ENCODE measurements at places on chromosomes 13 and 19.

DNA sequence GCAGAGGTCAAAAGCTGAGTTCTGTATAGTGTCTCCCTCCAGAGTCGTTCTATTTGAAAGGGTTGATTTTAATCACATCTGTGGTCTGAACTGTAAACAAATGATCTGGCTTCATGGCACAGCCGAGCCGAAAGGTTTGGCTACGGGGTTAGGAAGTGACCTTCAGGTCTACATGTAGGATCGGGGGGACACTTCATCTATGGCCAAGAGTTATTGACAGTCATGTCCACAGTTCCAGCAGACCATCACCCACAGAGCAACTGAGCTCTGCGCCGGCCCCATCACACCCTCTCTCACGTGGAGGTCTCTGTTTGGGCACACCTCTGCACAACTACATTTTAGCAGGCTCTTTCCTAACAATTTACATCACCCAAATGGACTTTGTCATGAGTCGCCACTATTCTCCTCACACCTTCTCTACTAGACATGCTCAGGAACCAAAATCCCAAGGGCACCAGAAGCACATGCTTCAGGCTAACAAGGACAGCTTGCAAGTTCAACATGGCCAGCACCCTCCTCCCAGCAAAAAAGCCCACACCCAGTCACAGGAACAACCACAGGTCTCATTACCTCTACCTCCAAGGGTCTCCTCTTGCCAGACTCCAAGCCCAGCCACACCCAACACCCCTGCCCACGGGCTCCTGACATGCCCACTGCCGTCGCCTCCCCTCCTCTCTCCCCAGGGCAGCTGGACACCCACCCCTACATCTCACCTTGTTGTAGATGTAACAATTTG lies 36.1 kb upstream of the EPHX3 start:
- no peak for DNase-seq

DNA sequence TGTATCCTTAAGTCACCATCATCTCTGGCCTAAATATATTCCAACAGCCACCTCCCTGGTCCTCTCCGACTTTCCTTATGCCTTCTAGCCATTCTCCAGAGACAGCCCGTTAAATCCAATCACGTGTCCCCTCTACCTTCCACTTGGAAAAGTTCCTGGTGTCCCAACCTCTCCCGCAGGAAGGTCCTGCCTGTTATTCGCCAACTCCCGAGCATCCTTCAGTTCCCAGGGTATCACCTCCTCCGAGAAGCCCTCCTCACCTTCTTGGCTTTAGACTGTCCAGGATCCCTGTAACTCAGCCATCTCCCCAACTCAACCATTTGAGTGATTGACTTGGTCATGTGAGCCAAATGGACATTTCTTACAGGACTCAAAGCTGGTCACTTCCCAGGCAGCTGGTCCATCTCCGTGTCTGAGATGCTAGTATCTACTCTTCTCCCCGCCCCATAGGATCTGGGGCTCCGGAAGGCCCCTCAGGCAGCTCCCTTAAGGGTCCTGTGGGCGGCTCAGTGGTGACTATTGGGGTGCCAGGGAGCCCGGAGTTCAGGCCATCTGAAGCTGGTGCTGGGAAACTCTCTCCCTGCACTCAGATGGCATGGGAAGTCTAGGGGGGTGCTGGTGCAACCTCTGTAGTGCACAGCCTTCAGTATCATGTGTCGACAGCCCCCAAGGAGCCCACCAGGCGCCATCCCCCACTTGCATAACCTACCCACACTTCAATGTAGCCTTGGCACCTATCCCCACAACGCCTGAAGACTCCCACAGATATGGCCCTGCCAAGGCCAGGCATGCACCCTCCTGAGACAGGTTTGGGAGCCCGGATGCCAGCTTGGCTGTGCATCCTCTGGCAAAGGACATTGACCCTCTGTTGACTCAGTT lies 27.9 kb upstream of the NANOS3 start:
- DNase-seq, result no peak

- DNase-seq, result no peak
Observed at GRCh38 chr19:6531163-6531955, 533 bp downstream of the TNFSF9 start.

- no peak for DNase-seq
Observed at GRCh38 chr13:82358284-82358683, 1524.0 kb downstream of the SLITRK1 start.

- DNase-seq, result no peak
Observed at GRCh38 chr19:10736916-10737551, 19.2 kb downstream of the DNM2 start.

GRCh38 chr13:99980824-99981734 lies 505 bp upstream of the ZIC2 start:
- peak; percentile 65 for DNase-seq

DNA sequence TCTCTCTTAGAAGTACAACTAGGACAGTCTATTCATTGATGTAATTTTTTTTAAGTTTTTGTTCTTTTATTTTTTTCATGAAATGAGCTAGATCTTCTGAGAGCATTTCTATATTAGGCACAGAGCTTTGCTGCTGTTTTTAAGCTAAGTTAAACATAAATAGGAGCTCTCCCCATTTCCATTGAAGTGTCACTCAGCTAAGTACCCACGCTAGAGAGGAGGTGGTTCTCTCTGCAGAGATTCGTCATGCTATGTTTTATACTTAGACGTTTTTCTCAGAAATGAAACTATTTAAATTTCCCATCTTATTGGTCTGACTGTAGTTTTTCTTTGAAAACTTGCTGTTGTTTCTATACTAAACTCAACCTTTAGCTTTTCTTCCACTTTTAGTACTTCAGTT lies 271.5 kb downstream of the PCDH9 start:
- no peak for DNase-seq

- DNase-seq, result no peak
Observed at GRCh38 chr13:108785844-108786243, 156.4 kb downstream of the MYO16 start.

- no peak for DNase-seq
Observed at GRCh38 chr13:97234742-97235141, 12.6 kb downstream of the MBNL2 start.

DNA sequence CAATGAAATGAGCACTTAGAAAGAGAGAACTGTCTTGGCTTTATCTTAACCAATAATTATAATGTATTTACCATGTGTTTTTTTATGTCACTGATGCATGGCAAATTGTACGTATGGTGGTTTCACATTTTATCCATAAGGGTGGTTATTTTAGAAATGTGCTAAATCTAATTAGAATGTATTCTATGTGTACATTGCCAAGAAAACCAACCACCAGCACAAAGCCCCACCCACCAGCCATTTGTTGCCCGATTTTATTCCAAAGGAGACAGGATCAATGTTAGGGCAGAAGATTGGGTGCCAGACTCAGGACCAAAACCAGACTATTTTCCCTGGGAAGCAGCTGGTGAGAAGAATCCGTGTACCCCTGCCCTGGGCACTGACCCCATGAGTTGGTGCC lies 63.0 kb upstream of the SOX1 start:
- DNase-seq, result no peak

GRCh38 chr13:110262508-110263291 lies 44.3 kb downstream of the COL4A1 start:
- no peak for DNase-seq

DNA sequence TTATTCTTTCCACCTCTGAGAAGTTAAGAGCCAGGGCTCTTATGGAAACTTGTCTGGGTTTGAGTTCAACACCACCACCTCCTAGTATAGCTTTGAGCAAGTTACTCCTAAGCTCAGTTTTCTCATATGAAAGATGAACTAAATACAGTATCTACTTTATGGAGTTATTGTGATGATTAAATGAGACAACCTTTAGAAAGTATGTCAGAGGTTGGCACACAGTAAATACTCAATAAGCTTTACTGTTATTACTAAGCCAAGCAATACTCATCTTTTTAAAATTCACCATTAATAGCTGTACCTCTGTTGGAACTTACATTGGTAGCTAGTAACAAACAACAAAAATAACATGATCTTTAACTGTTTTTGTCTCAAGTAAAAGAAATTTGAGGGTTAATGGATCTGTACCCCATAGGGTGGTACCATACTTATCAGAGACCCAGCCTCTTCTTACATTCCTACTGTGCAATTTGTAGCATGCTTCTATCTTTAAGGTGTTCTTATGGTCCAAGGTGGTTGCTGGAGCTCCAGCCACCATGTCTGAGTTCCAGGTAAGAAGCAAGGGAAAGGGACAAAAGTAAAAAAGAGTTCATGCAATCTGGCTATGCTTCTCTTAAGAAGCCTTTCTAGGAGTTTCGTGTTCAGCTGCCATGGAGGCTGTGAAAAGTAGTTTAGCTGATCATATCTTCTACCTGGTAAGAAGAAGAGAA lies 24.1 kb upstream of the NDFIP2 start:
- DNase-seq, result no peak

GRCh38 chr19:658916-659839 lies 3.8 kb downstream of the RNF126 start:
- no peak for DNase-seq

- DNase-seq, result no peak
Observed at GRCh38 chr19:57748029-57748428, 1.4 kb downstream of the ZNF776 start.

DNA sequence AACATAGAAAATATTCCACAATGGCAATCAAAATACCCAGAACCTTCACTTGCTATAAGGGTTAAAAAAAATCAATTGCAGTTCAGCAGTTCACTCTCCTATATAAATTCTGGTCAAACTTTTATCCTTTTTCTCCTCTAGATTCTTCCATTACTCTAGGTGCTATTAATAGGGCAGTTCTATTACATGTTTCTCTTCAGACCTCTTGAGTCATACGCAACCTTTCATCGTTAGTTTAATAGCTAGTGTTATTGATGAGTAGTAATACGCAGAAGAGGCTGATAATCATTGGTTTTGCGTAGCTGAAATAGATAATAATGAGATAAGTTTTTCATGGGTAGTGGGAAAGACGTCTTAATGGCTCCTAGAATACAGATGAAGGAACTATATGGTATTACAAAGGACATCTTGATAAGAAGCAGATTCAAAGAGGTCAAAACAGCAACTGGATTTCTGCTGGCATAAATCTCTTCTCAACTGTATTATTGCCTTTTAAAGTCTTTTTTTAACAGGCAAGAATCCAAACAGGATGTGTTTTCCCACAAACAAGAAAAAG lies 118.3 kb upstream of the STARD13 start:
- no peak for DNase-seq

DNA sequence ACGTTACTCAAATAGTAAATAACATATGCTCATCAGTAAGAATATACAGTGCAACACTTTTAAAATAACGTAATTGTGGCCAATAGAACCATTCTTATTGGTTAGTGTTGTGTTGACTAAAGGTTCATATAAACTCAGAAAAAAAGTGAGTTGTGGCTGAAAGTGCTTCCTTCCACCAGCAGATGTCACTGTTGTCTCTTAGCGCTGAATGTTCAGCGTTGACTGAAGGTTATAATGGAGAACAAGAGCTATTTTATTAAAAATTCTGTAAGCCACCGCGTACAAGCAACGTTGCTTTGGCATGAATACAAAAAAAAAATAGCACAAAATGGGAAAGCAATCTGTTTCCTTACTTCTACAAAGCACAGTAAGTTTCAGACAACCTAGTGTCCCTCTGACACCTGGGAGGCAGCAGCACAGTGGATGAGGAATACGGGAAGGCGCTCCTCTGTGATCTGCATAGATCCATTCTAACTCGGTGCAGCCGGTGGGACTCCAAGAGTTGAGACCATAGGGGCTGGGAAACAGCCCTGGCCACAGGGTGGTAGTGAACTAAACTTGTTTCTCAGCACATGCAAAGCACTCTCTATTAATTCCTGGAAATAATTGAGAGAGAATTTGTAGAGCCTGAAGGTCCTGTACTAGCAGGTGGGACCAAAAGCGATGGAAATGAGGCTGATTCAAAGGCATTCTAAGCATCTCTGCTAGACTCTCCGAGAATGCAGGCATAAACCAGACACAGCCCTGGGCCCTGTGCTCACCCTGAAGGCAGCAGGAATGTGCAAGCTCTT lies 23.9 kb upstream of the OXGR1 start:
- peak; percentile 41 for DNase-seq

GRCh38 chr13:85806553-85807175 lies 7.4 kb upstream of the SLITRK6 start:
- DNase-seq, result no peak

- DNase-seq, result no peak
Observed at GRCh38 chr13:45728759-45729158, 26.6 kb downstream of the CBY2 start.

DNA sequence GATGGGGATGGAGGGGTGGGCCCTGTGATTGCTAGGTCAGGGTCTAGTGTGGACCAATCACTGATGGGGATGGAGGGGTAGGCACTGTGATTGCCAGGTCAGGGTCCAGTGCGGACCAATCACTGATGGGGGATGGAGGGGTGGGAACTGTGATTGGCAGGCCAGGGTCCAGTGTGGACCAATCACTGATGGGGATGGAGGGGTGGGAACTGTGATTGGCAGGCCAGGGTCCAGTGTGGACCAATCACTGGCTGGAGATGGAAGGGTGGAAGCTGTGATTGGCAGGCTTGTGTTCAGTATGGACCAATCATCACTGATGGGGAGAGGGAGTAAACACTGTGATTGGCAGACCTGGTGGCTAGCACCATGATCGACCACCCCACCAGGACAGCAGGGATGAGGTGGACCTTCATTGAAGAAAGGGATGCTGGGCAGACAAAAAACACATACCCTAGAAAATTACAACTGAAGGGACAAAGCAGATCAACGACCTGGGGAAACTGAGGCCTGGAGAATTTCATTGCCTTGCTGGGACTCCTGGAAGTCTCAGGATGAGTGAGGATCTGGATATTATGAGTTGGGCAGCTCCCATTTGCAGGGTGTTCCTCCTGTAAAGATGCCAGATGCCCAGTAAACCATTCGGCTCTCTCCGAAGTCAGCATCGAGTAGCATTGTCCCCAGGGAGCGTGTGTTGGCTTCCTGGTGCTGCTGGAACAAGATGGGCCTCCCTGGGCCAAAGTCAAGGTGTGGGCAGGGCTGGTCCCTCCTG lies 15.5 kb downstream of the TMPRSS9 start:
- no peak for DNase-seq

- DNase-seq, result no peak
Observed at GRCh38 chr13:23081220-23081619, 99.6 kb upstream of the SGCG start.

DNA sequence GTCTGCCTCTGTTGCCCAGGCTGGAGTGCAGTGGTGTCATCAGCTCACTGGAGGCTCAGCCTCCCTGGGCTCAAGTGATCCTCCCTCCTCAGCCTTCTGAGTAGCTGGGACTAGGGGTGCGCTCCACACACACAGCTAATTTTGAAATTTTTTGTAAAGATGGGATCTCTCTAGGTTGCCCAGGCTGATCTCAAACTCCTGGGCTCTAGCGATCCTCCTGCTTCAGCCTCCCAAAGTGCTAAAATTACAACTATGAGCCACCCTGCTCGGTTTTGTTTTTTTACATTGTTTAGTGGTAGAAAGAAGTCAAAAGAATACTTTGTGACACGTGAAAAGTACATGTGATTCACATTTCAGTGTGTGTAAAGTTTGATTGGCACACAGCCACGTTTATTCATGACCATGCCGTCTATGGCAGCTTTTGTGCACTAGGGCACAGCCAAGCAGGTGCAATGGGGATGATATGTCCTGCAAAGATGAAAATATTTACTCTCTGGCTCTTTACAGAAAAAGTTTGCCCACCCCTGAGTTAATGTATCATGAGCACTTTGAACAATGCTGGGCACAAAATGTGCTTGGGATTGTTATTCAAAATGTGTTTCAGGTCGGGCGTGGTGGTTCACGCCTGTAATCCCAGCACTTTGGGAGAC lies 16.2 kb upstream of the NFIC start:
- no peak for DNase-seq
